Cerebellum (tissue), 4 donors: ENCODE measurements at places on chromosomes 4 and X. TPM values are rescaled to one million over a fixed set of nuclear protein-coding genes. Genes with fewer than 3 reads are reported as not detected.

Gene IL13RA2
- 1.5 TPM for total RNA-seq

Gene PTPN13
- total RNA-seq, result 57.8 TPM

Gene HMX1
- total RNA-seq, result 0.18 TPM

Gene USP17L13
- not detected for total RNA-seq

Gene IL2
- total RNA-seq, result not detected
